ENCODE measurements at places on chromosomes 7 and 10.

DNA sequence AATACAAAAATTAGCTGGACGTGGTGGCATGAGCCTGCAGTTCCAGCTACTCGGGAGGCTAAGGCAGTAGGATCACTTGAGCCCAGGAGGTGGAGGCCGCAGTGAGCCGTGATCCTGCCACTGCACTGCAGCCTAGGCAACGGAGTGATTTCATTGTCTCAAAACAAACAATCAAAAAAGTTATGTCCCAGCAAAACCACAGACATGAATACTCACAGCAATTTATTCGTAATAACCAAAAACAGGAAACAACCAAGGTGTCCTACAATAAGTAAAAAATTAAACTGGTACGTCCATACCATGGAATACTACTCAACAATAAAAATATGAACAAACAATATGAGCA is 11.6 kb upstream of the CYTH3 start:
- H3K27ac ChIP-seq = no peak overlapping the region
- no peaks in the 10 kb centered on the region for H3K4me1 ChIP-seq
- H3K36me3 ChIP-seq = no peaks in the 10 kb centered on the region
- H3K4me3 ChIP-seq = no peak overlapping the region

- no peaks in the 10 kb centered on the region for H3K36me3 ChIP-seq
- H3K4me1 ChIP-seq = peaks cover 10% of the 10 kb centered on the region
- peak overlapping the region; percentile 93 for H3K27ac ChIP-seq
- H3K4me3 ChIP-seq = peak overlapping the region; percentile 95
- no peaks in the 10 kb centered on the region for H3K27me3 ChIP-seq
- no peak for DNase-seq
These were observed 316 bp downstream of the RBM48 start for GRCh38 chr7:92528958-92529264.

DNA sequence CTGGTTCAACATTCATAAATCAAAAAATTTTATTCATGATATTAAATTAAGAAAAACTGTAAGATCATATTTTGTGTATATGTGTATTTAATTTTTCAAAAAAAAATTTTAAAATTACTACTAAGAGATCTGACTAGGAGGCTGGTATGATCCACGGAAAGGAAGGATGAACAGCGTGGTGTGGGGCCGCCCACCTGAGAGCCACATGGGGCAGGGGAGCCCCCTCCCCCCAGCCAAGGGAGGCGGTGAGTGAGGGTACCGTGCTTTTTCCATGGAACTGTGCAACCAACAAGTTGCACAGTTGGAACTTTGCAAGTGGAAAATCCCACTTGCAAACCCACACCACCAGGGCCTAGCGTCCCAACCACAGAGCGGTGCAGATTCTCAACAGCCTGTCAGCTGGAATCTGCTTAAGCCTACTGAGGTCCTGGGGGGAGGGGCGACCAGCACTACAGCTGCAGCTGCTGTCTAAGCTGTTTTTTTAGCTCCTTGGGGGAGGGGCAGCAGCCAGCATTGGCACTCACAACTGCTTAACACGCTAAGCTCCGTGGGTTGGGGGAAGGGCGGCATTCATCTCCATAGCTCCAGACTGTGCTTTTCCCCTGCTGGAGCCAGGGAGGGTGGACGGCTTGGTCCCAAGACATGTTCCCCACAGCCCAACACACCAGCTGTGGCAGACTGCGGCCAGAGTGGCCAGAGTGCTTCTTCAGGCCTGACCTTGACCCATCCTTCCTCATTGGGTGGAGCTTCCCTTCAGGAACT is 94.2 kb upstream of the IGFBP3 start:
- H3K4me1 ChIP-seq = no peaks in the 10 kb centered on the region
- no peaks in the 10 kb centered on the region for H3K36me3 ChIP-seq
- no peak overlapping the region for H3K27ac ChIP-seq
- DNase-seq = no peak
- H3K4me3 ChIP-seq = no peak overlapping the region
- no peaks in the 10 kb centered on the region for H3K27me3 ChIP-seq

DNA sequence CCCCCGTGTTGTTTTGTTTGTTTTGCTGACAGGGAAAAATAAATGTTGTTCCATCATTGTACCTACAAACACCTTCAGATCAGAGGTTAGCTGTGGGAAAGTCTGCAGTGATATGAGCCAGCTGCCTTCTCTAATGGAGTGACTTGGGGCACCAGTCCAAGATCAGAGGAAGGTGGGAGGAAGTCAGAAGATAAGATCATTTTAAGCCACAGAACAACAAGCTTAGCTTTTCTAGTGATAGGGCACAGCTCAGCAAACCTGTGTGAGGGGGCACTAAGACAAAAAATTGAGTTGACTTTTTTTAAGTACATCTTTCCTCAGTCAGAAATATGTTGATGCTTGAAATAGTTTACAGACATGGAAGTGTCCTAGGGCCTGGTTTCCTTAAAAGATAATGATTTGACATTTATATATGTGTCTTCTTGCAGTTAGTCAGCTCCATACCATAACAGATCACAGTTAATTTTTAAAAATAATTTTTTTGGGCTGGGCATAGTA is 240.3 kb upstream of the KAT6B start:
- H3K36me3 ChIP-seq = no peaks in the 10 kb centered on the region
- DNase-seq = no peak
- no peak overlapping the region for H3K4me3 ChIP-seq
- peak overlapping the region; percentile 65 for H3K27ac ChIP-seq

- DNase-seq = no peak
- peaks cover 6% of the 10 kb centered on the region for H3K4me1 ChIP-seq
- no peak overlapping the region for H3K4me3 ChIP-seq
- H3K27ac ChIP-seq = no peak overlapping the region
- no peaks in the 10 kb centered on the region for H3K36me3 ChIP-seq
- no peaks in the 10 kb centered on the region for H3K27me3 ChIP-seq
These were observed 6.5 kb downstream of the PTPRE start for GRCh38 chr10:127913368-127913759.

- H3K27ac ChIP-seq = no peak overlapping the region
- no peak overlapping the region for H3K4me3 ChIP-seq
- no peaks in the 10 kb centered on the region for H3K4me1 ChIP-seq
- H3K27me3 ChIP-seq = no peaks in the 10 kb centered on the region
These were observed 178.7 kb upstream of the PRPS1L1 start for GRCh38 chr7:18206331-18206730.

- no peaks in the 10 kb centered on the region for H3K36me3 ChIP-seq
- no peaks in the 10 kb centered on the region for H3K4me1 ChIP-seq
- no peak overlapping the region for H3K27ac ChIP-seq
These were observed 338.1 kb upstream of the SEMA3C start for GRCh38 chr7:81256991-81257390.

DNA sequence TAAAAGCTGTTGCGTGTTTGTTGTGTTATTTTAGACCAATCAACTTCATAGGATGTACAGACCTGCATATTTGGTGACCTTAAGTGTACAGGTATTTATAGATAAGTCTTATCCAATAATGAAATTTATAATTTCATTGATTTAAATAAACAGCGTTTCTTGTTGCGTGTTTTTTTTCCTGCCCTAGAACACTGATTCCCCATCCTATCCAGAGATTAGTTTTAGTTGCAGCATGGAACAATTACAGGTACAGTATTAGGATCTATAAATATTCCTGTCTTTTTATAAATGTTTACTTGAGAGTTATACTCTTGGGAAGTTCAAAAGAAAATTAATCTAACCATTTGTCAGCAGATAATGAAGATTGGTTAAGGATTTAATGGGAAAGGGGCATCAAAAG is 2.1 kb upstream of the BMI1 start:
- no peaks in the 10 kb centered on the region for H3K4me1 ChIP-seq
- H3K27ac ChIP-seq = no peak overlapping the region
- no peaks in the 10 kb centered on the region for H3K36me3 ChIP-seq
- H3K4me3 ChIP-seq = no peak overlapping the region
- no peaks in the 10 kb centered on the region for H3K27me3 ChIP-seq

DNA sequence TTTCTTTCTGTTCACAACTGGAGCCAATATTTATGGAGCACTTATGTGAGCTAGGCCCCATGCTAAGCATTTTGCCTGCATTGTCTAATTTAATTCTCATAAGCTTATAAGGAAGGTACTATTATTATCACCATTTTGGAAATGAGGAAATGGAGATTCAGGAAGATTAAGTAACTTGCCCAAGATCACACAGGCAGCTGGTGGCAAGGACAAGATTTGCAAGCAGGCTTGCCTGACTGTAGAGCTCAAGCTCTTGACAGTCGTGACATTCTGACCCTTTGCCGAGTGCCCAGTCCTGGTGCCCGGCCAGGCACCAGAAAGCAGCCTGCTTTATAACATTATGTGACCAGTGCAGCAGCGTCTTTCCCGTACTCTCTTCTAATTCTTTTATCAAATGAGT is 38.2 kb downstream of the WNT2 start:
- no peaks in the 10 kb centered on the region for H3K4me1 ChIP-seq
- no peak overlapping the region for H3K27ac ChIP-seq
- no peaks in the 10 kb centered on the region for H3K36me3 ChIP-seq
- DNase-seq = no peak
- H3K27me3 ChIP-seq = no peaks in the 10 kb centered on the region

GRCh38 chr10:70937661-70938060 is 49.3 kb upstream of the PCBD1 start:
- H3K27me3 ChIP-seq = no peaks in the 10 kb centered on the region
- no peak for DNase-seq
- no peak overlapping the region for H3K4me3 ChIP-seq
- no peak overlapping the region for H3K27ac ChIP-seq

DNA sequence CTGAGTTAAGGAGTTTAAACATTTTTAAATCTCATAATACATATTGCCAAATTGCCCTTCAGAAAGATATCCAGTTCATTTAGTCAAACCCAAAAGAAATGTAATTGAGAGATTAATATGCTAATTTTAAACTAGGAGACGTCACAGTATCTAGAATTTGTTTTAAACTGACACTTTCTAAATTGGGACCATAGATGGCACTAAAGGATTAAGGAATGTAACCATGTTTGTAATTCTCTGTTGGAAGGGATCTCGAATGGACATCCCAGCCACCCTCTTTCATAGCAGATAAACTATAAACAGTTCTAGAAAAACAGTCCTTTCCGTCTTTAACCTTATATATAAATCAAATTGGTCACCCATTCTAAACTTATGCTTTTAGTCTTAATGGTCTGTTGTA is 30.0 kb upstream of the SAMD9L start:
- no peak overlapping the region for H3K4me3 ChIP-seq
- no peaks in the 10 kb centered on the region for H3K4me1 ChIP-seq
- H3K36me3 ChIP-seq = no peaks in the 10 kb centered on the region

DNA sequence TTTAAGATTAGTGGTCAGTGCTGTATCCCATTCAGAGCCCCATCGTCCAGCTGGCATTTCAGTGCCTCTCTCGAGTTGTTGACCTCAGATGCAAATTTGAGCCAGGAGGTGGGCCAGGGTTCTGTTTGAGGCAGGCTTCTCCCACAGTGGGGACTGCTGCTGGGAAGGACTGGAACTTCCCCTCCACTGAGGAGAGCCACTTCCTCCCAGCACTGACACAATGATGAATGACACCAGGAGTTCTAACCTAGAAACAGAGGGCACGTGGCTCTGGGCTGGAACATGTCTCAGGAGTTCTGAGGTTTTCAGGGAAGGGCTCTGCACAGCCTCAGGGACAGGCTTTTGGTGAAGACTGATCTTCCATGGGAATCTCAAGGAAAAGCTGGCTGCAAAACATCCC is 18.3 kb upstream of the BTBD16 start:
- H3K4me3 ChIP-seq = no peak overlapping the region
- no peaks in the 10 kb centered on the region for H3K27me3 ChIP-seq
- H3K27ac ChIP-seq = no peak overlapping the region
- no peaks in the 10 kb centered on the region for H3K4me1 ChIP-seq
- DNase-seq = no peak

DNA sequence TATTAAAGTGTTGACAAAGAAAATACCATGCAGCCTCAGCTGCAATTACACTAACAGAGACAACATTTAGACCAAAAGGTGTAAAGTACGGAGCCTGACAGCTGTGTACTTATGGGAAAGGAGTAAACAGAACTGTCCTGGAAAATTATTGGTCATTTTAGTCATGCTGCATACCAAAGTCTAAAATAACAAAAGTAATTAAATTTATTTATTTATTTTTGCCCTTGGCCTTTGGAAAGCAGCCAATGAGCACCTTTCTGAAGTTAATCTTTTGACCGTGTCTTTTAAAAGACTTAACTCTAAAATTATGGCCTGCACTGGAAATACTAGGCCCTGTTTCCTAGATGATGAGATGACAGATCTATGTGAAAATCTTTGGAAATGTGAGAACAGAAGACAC is 597.6 kb downstream of the NXPH1 start:
- no peaks in the 10 kb centered on the region for H3K36me3 ChIP-seq
- no peaks in the 10 kb centered on the region for H3K27me3 ChIP-seq
- no peaks in the 10 kb centered on the region for H3K4me1 ChIP-seq
- no peak for DNase-seq

GRCh38 chr10:124717911-124718741 is 26.1 kb downstream of the FAM53B start:
- no peaks in the 10 kb centered on the region for H3K36me3 ChIP-seq
- no peaks in the 10 kb centered on the region for H3K27me3 ChIP-seq
- H3K4me3 ChIP-seq = no peak overlapping the region

DNA sequence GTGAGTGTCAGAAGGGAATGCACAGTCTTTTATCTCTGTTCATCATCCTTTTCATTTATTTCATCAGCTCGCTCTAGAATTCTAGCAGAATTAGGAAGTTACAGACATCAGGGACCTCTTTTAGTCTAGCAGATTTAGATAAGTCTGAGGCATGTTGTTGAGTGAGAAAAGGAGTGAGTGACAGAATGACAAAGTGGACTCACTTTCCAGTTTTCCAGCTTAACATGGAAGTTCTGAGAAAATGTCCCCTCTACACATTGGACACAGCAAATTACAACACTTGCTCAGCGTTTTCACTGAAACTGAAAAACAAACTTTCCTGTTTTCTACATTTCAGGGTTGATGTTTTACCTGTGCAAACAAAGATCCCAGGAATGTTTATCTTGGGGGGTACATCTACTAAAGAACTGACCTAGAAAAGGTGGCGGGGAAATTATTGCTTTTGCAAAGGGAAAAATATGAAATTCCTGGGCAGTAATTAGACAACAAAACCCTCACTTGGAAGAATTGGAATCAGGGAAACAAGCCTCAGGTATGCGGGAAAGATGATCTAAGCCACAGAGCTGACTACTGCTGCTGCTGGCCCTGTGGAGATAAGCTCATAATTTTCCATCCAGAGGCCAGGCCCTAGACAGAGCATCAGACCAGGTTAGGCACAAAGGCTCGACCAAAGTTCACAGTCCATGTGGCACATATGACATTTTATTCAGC is 14.6 kb upstream of the CYP3A5 start:
- no peak overlapping the region for H3K27ac ChIP-seq
- H3K4me3 ChIP-seq = no peak overlapping the region
- H3K36me3 ChIP-seq = no peaks in the 10 kb centered on the region
- no peaks in the 10 kb centered on the region for H3K27me3 ChIP-seq
- DNase-seq = no peak
- H3K4me1 ChIP-seq = no peaks in the 10 kb centered on the region

GRCh38 chr7:3730276-3730675 is 429.2 kb downstream of the SDK1 start:
- no peaks in the 10 kb centered on the region for H3K27me3 ChIP-seq
- H3K27ac ChIP-seq = no peak overlapping the region
- no peak overlapping the region for H3K4me3 ChIP-seq
- H3K36me3 ChIP-seq = no peaks in the 10 kb centered on the region

All from breast epithelium (tissue), 4 donors.